Stimulated activated CD8-positive, alpha-beta memory T cell treated with anti-CD3 and anti-CD28 coated beads, Interleukin-4, amount 100 ng/mL, for 4 hours (primary cell): ENCODE measurements at places on chromosomes 12 and 14.

DNA sequence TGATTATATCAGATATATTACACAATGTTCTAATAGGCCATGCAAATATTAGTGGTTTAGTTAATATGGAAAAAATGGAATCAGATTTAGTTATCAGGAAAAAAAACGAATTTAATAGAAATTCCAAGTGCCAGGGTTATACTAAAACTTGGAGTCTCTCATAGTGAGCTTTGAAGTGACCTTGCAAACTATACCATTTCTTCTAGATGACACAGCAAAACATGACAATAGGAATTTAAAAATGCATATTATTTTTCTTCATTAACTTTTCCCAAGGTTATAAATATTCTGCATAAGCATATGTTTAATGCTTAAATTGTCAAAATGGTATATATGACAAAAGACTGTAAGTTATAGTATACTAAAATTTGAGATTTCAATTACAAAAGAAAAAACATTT lies 250.1 kb upstream of the DCN start:
- no peak for DNase-seq

DNA sequence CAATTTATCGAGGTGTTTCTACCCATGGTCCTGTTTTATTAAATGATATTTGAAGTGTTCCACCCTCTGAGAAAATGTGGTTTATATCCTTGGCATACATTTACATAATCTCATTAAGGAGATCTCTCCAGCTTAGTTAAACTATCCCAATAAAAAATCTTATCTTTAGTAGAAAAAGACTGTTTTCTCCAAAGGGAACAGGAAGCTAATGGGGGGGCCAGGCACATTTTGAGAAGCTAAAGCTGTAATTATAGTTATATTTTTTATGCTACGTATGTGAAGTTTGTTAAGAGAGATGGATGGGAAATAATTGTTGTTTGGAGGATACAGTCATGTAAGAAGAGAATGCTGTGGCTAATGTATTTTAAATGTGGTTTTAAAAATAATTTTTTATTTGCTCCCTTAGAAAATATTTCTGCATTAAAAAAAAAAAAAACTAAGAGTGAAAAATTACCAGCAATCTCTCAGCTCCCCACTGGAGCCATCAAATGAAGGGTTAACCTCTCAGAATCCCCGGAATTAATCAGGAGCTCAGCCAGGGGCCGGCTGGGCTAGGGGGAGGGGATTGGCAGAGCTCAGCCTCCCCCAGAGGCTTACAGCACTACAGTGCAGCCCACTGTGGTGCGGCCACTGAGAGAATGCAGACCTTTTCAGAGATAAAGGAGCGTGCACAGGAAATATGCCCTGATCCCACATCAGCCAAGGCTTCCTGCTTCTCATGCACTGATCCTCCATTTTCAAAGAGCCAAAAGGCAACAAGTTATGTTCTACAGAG lies 185.8 kb downstream of the EGLN3 start:
- DNase-seq, result no peak

DNA sequence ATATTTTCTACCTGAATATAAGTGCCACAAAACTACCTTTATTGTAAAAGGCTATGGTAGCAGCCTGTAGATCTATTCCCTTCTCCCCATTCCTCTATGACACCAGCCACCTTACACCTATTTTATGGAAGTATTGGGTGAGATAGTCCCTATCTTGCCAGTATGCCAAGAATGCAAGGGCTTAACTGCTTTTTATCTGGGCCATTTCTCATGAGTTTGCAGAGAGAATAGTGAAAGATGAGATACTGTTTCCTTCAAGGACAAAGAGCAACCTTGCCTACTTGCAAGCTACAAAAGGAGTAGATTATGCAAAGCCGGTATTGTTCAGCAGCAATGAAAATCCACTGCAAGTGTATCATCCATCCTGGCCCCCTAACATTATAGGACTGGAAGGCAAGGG lies 1775.6 kb upstream of the SEL1L start:
- DNase-seq, result no peak

DNA sequence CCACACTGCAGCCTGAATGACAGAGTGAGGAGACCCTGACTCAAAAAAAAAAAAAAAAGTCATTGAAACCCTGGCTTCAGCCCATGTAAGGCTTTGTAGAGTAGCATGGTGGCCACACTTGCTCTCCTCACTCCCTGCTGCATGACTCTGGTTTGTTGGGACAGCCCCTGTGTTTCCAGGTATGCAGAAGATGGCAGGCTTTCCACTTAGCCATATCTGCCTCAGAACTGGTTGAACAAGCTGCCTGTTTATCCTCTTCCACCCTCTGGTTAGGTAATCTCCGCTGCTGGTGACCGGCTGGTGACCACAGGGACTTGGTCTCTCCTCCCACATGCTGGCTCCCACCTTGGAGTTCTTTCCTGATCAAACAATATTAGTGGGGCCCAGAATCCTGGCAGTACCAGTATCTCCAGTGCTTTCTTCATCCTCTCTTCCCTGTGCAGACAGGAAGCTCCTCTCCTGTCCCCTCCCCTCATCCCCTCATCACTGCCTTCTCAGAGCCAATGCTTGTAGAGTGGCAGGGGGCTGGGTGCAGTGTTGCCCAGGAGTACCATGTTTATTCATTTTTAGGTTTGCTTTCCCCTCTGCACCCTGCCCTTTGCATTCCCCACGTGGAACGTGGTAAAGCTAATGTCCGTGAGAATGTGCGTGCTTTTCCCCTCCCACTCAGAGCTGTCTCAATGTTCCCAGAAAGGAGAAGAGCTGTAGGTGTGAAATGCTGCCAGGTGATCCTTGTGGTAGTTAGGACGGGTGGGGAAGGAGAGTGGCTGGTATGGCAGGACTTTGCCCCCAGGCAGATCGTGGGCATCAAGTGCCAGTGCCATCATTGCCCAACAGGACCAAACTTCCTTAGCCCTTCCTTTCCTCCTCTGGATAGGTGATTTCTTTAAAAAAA lies 11.3 kb downstream of the ABHD12B start:
- DNase-seq, result no peak

DNA sequence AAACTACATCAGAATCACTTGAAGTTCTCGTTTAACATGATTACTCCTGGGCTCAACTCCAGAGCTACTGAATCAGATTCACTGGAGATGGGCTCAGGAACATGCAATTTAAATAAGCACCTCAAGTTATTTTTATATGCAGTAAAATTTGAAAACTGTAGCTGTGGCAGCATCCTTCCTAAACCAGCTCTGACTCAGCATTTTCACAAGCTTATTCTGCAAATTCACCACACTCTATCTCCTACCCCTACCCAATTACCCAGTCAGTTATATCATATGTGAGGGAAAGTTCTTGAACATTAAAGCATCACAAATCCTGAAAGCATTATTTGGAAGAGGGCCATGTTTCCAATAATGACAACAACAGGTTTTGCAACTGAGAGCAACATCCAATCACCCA lies 24.2 kb upstream of the LRRC9 start:
- no peak for DNase-seq

GRCh38 chr12:66188584-66189485 lies at the start of gene IRAK3:
Gene IRAK3, plus strand, starts transcription at chr12:66189214. Its CDS starts 86 bp downstream, at chr12:66189300.
- peak; percentile 7 for DNase-seq

DNA sequence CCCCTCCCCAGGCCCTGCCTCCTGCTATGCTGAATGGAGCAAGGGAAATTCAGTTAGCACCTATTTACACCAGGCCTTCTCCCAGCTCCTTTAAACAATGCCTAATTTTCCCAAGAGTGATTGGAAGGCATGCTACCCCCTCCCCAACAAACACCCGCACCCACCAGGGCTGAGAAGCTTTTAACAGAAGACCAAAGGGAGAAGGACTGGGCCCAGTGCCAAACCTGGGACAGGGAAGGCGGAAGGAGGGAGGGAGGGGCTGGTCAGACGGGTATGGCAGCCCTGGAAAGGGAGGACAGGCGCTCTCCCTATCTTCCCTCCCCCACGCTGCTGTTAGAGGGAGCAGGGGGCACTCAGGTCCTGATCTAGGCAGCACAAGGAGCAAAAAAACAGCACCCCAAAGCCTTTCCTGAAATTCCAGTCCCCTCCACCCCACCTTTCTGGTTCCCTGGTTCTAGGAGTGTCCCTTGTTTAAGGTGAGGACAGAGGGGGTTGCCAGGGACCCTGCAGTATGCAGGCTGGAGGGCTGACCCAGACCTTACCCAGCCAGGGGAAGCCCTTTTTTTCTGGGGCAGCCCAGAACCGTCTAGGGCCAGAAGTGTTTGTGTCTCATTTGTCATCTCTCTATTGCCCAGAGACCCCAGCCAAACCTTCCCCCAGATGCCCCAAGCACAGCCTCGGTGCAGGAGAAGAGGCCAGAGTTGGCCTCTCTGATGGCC lies 2.4 kb upstream of the KRT8 start:
- no peak for DNase-seq

DNA sequence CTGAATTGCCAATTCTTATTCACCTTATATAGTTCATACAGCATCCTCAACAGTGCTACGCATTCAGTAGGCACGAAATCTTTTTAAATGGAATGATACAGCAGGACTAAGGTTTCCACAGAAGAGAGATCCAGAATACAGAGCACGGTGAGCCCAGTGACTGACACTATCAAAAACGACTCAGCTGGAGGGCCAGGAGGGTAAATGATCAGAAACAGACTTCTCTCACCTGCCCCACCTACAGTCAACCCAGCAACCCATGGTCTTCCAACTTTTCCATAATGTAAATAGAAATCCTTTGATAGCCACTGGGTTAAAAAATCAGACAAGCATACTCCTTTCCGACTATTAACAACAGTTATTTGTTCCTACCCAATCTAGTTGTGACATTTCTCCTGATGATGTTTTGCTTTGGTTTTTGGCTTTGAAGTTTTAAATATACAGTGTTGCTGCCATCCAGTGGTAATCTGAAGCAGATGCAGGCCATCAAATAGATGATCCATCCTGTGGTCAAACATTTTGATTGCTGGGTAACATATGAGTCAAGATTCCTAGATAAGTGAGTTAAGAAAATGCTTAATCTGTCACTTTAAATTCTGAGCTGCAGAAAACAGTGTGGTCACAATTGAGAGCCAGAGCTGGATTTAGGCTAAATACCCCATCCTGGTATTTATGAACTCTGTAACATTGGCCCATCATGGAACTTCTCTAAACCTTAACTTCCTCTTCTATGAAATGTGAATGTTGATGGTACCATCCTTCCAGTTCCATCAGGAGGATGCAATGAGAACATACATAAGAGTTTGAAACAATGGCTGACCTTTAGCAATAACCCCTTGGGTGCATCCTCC lies 42.0 kb downstream of the GPHB5 start:
- no peak for DNase-seq

DNA sequence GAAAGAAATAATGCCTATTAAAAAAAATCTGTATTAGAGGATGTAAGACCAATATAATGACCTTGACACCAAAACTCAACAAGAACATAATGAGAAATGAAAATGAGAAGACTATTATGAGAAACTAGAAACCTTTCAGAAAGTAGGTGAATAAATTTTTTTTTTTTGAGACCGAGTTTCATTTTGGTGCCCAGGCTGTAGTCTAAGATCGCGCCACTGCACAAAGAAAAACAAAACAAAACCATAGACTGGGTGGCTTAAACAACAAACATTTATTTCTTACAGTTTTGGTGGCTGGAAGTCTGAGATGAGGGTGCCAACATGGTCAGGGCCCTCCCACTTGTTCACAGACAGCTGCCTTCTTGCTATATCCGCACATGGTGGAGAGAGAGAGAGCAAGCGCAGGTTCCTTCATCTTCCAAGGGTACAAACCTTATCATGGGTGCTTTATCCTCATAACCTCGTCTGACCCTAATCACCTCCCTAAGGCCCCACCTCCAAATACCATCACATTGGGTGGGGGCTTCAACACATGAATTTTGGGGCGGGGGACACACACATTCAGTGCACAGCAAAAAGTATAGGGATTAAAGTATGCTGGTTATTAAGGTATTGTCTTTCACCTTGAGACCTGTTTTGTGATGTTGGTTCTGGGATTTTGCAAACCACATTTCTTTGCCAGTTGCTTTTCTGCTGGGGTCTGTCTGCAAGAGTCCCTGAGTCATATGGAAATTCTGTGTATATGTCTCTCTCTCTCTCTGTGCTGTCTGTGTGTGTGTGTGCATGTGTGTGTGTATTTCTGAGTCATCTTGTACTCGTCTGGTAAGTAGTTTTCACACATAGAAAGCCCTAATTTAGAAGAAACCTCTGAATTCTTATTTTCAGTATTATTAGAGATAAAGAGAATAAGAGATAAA lies 26.2 kb downstream of the ZCRB1 start:
- DNase-seq, result peak; percentile 21

DNA sequence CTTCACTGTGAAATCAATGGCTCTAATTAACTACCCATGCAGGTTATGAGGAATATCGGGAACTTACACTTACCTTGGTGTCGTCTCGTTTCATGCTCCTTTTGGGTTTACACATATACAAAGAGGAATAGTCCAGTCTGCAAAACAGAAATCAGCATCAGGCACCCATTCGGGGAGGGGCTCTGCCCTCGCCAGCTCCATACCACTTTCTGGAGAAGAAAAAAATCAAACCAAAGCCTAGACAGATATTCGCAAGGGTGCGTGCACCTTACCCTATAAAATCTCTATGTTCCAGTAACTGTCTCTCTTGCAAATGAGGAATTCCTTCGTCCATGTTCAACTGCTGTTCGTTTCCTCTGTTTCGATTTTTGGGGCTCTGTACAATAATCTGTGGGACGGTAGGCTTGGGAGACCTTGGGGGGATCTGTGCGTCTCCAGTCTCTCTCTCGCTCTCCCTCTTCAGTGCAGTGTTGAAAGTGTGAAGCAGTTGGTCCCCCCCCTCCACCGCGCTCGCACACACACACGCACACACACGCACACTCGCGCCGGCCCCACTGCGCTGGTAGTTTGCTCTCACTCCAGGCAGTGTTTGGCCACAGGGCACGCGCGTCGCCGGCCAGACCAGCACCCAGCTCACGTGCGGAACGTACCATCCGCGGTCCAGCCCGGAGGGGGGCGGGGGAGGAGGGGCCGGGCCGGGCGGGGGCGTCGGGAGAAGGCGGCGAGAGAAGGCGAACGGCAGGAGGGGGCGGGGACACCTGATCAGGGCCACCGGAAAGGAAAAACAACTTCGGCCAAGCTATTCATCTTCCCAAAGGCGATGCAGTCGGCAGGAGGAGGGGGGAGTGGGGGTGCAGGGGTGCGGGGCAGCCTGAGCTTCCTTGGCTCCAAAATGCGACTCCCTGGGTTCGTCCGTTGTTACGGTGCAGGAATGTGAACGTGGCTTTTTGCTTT lies at the start of gene BHLHE41:
Gene BHLHE41 (minus strand): TSS at position 592 of the 954 bp plus-strand sequence. CDS start 258 bp downstream, at position 334.
- no peak for DNase-seq

GRCh38 chr14:42855085-42855484 lies 1248.4 kb downstream of the LRFN5 start:
- DNase-seq, result no peak

DNA sequence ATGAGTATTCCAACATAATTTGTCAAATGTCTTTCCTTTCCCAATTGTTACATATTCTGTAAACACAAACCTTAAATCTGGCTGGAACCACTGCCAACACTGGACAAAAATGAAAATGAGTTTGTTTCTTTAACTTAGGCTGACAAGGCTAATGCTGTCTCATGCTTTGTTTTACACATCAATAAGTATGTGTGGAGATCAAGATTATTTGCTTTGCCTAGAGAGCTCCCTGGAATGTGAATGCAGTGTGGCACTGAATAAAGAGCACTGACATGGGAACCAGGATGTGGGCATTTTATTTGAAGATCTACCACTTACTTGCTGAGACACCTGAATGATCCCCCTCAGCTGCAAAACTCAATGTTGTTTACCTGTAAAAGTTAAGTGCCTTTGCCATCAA lies 61.7 kb downstream of the RALGAPA1 start:
- DNase-seq, result no peak
